GM23248 (cell line): ENCODE measurements at places on chromosomes 1 and 21. TPM values are rescaled to one million over a fixed set of nuclear protein-coding genes. Genes with fewer than 3 reads are reported as not detected.
A peak's percentile ranks its signal among the peaks of the same experiment; 100 is the strongest.

GRCh38 chr1:1419363-1419812 lies 1.7 kb downstream of the ANKRD65 start:
- no peak for DNase-seq

DNA sequence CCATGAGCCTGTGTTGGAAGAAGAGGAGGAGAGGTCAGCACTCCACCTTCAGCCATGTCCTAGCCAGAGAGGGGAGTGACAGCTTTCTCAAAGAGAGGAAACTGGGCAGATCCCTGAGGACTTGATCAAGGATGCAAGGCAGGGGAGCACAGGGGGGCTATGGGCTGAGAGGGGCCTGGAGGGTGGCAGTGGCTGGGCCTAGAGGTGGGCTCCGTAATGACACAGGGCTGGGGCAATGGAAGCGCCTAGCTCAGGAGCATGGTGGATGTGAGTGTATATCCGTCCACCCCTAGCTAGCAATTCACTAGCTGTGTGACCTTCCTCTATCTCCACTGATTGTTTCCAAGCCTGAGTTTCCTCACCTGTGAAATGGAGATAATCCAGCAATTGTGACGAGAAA lies 32.6 kb downstream of the NEK2 start:
- DNase-seq = no peak

GRCh38 chr21:42855171-42855936 lies 24.0 kb downstream of the WDR4 start:
- DNase-seq = no peak

DNA sequence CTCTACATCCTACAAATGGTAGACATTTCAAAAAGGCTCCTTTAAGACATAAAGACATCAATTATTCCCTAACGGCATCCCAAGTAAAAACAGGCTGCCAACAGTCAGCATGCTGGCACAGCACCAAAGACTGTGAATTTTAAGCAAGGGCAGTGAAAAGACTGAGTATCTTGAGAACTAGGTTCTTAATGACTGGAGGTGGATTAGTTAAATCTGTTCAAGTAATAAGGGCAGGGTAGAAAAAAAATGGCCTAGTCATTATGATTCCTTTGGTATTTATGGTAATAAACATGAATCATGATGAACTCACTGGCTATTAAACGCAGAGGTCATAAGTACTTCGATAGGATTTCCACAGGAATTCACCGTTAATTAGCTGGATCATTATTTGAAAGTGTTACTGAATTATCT lies 75.2 kb downstream of the KIFAP3 start:
- DNase-seq = peak; percentile 89

GRCh38 chr1:156874572-156875340 lies 14.1 kb downstream of the NTRK1 start:
- no peak for DNase-seq

DNA sequence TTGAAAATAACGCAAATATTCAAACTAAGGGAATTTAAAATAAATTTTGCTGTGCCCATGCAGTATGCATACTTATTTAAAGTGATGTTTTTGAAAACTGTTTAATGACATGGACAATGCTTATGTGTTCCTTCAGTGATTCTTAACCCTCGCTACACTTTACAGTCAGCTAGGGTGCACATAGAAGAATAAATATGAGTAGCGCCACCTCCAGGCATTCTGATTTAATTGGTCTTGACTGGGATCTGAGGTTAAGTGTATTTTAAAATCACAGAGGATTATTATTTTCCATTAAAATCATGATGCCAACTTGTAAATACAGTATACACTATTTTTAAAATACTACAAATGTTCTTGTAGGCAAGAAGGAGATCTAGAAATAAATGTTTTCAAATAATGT lies 373.5 kb upstream of the ADGRL4 start:
- DNase-seq = no peak

- no peak for DNase-seq
These were observed 2.3 kb downstream of the OR14K1 start for GRCh38 chr1:247740721-247741120.

- DNase-seq = peak; percentile 75
These were observed 147.6 kb upstream of the CAMK1G start for GRCh38 chr1:209435654-209436566.

GRCh38 chr1:202926581-202927491 lies at the start of gene KLHL12:
TSS of gene KLHL12 (minus strand) at chr1:202927234. CDS start at chr1:202925162, 2,072 bp downstream.
- DNase-seq = peak; percentile 99

DNA sequence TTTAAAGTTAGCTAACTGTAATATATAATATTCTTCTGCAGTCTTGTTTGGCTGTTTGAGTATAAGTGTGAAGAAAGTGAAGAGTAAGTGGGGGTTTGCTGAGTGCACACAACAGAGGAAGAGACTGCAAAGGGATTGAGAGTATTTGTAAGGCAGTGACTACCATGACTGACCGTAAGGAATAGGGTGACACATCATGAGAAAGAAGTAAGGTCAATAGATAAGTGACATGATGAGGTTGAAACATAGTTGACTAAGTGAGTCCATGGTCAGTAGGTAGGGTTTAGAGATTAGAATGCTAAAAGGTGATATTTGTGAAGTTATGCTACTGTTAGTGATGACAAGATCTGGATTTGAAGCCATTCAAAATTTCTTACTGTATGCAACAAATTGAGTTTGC lies 27.7 kb downstream of the WARS2 start:
- DNase-seq = no peak

DNA sequence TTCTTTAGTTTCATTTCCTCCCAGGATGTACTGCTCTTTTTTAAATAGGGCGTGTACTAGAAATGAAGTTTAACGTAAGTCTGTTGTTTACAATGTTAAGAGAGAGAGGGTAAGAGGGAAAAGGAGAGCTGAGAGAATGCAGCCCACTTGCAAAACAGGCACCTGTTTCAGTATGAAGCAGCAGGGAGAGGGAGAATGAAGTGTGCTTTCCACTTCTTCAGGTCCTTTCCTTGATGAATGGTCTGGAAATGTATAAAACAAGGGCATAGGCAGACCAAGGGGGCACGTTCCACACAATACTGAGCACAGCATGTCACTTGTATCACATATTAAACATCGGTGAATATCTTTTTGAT lies 2.0 kb downstream of the KCNA3 start:
- no peak for DNase-seq

DNA sequence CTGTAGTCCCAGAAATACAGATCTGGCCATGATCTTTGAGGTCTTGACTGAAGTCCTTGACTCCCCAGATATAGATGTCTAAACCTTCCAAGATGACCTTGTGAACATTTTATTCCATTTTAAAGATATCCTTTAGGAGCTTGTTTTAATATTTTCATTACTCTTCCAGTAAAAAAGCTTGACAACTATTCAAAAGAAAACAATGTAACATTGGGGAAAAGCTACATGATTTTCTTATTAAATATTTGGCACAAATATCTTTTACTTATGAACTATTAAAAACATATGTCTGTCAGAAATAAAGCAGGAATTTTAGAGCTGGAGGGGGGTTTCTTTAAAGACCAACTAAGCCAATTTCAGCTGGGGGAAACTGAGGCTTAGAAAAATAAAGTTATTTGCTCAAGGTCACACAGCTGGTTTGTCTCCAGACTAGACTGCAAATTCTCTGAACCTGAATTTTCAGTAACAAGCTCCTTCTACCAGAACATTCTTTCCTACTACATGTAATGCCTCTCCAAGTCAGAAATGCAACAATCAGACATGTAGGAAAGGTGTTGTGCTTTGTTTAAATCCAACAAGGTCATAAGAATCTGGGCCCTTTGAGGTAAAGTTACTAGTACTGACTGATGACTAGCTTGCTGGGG lies 67.0 kb upstream of the PTCH2 start:
- DNase-seq = no peak

- peak; percentile 10 for DNase-seq
These were observed 42.4 kb upstream of the LRRC8C start for GRCh38 chr1:89590341-89591080.

KIF2C gene
- 14.2 and 16.9 TPM in 2 replicates for total RNA-seq

FLAD1 gene
- 15.6 and 21.3 TPM in 2 replicates for total RNA-seq

CFAP45 gene
- not detected in 2 replicates for total RNA-seq

RGS18 gene
- total RNA-seq = not detected in 2 replicates
